ENCODE measurements at places on chromosomes 7 and 10.

DNA sequence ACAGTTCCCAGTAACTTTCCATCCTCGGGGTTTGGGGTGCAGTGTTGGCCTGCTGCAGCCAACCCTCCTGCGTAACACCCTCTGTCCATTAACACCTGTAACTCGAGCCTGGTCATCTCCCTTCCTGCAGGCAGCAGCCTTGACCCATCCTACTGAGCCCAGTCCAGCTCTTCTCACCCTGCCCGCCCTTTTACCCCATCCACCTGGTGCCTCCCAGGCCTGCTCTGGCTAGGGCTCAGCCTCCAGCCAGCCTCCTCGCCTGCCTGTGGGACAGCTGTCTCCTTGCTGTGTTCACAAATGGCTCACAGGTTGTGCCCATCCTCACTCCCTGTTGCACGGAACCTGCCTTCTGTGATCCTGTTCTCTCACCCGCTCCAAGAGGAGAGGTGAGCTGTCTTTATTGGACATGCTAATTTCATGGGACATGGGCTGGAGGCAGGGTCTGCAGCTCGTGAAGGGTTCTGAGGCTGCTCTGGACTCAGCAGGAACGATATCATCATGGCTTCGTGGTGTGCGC, 277.2 kb upstream of the TCERG1L start:
- DNase-seq, result no peak

- no peak for DNase-seq
Observed at GRCh38 chr7:83819911-83820310, 171.0 kb upstream of the SEMA3E start.

- DNase-seq, result no peak
Observed at GRCh38 chr10:132589681-132590080, 52.1 kb downstream of the INPP5A start.

GRCh38 chr7:18363751-18364380, 131.7 kb upstream of the HDAC9 start:
- no peak for DNase-seq

GRCh38 chr10:103598654-103599115, 105.2 kb downstream of the NEURL1 start:
- peak; percentile 70 for DNase-seq

DNA sequence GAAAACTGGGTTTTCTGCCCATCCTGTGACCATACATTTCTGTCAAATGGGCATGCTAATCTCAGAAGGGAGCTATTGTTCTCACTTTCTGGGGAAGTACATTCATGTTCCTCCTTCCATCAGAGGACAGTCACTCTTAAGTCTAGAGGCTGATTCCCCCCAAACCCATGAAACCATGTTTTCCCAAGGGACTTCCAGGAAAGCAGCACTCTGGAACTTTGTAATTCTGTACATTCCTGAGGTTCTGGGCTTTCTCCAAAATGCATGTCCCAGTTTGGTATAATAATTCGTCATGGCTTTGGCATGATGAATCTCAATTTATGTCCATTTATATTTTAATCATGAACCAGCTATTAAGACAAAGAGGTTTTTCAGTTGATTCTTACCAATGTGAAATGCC, 688.1 kb downstream of the LRMDA start:
- no peak for DNase-seq

GRCh38 chr7:130452951-130453350, 12.1 kb upstream of the CEP41 start:
- DNase-seq, result no peak

DNA sequence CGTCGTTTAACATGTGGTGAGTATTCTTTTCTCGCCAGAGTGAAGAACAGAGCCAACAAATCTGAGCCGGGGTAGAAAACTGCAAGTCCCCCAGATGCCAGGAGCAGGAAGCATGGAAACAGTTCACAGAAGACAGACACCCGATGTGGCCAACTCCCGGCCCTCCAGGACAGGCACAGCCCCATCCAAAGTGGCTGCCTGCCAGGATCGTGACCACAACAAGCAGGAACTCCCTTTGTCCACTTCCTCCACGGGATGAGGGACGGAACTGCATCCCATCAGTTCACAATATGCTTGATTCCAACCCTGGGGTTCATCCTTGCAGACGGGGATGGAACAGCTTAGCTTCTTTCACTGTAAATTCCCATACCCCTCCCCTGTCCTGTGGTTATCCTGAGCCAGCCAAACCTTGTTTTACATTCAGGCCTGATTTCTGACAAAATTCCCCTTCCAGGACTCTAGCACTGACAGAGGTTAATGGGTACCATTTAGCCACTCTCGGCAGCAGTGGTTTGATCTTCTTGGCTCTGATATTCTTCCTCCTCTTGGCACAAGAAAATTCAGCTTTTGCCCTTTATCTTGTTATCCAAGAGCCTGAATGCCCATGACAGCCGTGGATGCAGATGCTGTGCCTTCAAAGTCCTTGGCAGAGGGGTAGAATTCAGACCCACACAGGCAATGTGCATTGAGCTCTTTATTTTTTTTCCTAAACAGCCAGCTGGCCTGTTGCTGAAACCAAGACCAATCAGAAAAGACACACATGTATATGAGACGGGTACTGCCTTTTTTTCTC, 105.5 kb upstream of the FAM204A start:
- DNase-seq, result peak; percentile 57

- DNase-seq, result no peak
Observed at GRCh38 chr10:124301736-124302135, 117.0 kb downstream of the OAT start.

DNA sequence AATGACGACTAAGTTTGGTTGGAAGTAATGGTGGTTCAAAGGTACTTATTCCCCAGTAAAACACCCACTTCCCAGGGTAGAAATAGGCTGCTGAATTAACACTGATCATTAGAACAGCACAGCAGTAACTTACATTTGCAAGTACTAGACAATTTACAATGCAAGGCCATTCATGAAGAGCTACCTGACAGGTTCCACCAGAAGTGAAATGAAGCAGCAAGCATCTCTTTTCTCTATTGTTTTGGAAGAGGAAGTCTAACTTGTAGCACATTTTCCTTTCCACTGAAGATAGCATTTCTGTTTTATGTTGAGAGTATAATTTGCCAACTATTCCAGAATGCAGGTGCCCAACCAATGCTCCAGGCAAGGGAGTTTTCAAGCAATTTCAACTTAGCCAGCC, 145.9 kb downstream of the CREB5 start:
- DNase-seq, result no peak

DNA sequence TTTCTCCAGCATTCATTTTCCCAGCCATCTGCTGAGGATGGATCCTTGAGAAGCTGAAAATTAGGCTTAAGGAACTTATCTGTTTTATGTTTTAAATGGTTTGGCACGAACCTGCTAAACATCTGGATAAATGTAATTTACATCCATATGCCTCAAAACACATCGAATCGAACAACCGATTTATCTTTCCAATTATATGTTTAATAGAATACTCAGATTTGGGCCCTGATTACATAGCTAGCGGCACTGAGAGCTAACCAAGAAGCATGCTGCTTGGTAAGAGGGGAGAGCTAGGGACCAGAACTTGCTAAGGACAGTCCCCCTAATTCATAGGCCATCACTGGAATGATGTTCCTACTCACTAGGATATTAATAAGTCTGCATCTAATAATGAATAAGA, 144.4 kb downstream of the BUB3 start:
- DNase-seq, result no peak

DNA sequence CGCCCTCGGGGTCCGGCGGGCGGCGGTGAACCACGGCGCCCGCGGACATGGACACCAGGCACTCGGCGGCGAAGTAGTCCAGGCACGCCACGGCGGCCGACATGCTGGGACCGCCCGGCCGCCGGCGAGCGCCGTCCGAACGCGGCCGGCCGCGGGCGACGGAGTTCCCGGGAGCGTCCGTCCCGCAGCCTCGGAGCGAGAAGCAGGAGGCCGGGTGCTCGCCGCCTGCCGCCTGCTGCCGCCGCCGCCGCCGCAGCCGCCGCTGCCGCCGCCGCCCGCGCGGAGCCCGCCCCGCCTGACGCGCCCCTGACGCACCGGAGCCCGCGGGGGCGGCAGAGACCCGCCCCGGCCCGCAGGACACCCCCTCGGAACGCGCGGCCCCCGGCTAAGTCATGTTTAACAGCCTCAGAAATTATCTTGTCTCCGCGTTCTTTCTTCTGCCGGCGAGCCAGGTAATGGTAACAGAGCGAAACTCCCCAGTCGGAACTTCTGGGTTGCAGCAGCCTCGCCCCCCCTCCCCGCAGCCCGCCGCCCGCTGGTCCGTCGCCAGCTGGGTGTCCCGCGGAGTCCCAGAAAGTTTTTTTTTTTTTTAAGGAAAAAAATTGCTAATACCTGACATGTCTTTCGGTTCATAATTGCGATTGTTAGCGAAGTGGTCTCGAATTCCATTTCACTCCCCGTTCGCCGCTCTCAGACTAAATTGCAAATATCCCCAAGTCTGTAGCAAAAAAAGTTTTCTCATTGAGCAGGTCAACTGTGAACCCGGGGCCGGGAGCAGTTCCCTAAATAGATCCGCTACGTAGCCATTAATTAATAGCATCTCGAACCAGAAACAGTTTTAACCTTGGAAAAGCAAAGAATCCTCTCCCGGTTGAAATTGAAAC, at the start of gene KLF14:
Gene KLF14, minus strand, starts transcription at position 277 of the 884 bp plus-strand sequence. Its CDS starts 174 bp downstream, at position 103.
- DNase-seq, result peak; percentile 17

GRCh38 chr10:131061216-131061615, 250.3 kb downstream of the TCERG1L start:
- no peak for DNase-seq

GRCh38 chr7:156998988-156999957, 11.2 kb downstream of the MNX1 start:
- peak; percentile 46 for DNase-seq

DNA sequence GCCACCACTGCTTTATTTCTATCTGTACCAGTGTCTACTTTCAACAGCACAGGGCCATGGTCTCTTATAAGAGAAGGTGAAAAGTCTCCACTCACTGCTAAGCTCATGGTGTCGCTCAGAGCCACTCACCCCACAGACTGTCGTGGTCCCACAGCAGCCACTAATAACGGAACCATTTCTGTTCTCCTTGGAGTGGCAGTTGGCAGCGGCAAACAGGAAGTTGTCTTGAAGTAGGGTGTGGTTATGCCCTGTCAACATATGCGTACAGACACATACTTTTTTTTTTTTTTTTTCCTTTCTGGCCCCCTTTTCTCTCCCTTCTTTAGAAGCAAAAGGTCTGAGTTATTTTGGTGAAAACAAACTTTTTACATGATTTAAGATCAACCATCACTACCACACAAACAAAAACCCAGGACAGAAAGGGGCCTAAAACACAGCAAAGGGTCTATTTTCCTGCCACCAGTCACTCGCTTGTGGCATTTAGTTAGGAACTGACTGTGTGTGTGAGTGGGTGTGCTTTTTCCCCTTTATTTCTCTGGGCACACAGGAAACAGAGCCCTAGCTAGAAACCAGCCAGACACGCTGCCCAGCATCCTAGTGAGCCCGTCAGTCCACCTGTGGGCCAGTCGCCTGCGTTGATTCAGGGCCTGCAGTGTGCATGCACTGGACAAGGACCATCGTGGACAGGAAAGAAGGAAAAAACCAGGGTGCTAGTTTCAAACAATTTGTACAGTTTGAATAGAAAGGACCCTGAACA, 96.7 kb upstream of the EFCAB10 start:
- DNase-seq, result peak; percentile 68

- no peak for DNase-seq
Observed at GRCh38 chr7:14073543-14073942, 84.1 kb upstream of the ETV1 start.

DNA sequence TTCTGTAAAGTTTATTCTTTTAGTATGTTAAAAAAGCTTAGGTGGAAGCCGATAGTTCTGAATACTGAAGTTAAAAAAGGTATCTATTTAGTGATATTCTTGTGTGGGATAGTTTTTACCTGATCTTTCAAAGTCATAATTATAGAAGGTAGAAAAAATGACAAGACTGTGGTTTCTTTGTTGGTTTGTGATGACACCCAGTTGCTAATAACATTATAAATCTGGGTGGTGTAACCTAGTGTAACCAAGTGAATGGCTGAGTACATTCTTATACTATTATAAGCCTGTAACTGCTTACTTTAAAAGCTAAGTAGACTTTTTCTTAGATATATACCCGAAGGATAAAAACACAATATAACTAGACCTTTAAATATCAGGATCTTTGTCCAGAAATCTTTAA, 2.3 kb downstream of the CDK13 start:
- DNase-seq, result no peak

DNA sequence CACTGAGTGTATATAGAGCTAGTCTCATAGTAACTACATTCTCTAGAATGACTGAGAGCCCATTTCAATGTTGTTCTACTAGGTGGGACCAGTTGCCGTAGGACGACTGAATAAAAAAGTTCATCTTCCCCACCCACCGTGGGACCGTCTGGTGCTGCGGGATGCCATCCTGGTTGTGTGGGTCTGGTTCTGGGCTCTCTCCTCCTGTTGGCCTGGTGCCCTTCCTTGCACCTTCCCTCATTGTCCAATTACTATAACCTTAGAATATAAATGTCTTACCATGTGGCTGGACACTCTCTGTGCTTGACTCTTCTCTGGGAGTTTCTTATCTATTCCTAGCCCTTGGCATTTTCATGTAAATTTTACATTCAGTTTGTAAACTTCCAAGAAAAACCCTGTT, 344.4 kb downstream of the TCERG1L start:
- no peak for DNase-seq

- no peak for DNase-seq
Observed at GRCh38 chr10:30463944-30464451, 30.0 kb downstream of the MAP3K8 start.

DNA sequence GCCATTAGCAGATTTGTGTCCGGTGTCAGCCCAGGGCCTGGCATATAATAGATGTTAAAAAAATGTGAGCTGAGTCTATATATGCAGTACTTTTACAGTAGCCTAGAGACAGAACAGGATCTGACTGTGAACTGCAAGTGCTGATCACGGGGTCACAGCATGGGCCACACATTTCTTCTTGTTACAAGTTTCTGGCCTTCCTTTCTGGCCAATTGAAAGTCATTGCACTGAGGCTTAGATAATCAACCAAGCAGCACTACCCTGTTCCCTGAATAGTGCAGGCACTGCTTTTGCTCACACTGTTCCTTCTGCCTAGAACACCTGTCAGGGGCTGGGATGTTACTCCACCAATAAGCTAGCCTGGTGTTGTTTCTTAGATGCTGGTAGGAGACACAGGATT, 5.4 kb upstream of the MARVELD1 start:
- no peak for DNase-seq

- no peak for DNase-seq
Observed at GRCh38 chr7:20306180-20306946, 24.3 kb upstream of the ITGB8 start.
